ENCODE measurements at places on chromosomes 16 and 17. TPM values are rescaled to one million over a fixed set of nuclear protein-coding genes. Genes with fewer than 3 reads are reported as not detected.

Gene TBC1D3K
- total RNA-seq: not detected

GRCh38 chr16:89045181-89045815 is 48.4 kb upstream of the ACSF3 start:
- DNase-seq: no peak
- H3K27me3 ChIP-seq: no peaks in the 10 kb centered on the region
- H3K4me1 ChIP-seq: no peaks in the 10 kb centered on the region

GRCh38 chr17:19380481-19381301 is 2.4 kb downstream of the MAPK7 start:
- no peaks in the 10 kb centered on the region for H3K36me3 ChIP-seq
- peaks cover 23% of the 10 kb centered on the region for H3K4me1 ChIP-seq
- H3K27ac ChIP-seq: no peak overlapping the region
- no peak for DNase-seq

Gene GNGT2
- not detected for total RNA-seq

- DNase-seq: no peak
- no peaks in the 10 kb centered on the region for H3K36me3 ChIP-seq
- H3K27ac ChIP-seq: no peak overlapping the region
- H3K4me1 ChIP-seq: peaks cover 3% of the 10 kb centered on the region
- no peak overlapping the region for H3K4me3 ChIP-seq
Measured at GRCh38 chr16:70478912-70479341, 24.5 kb downstream of the FCSK start.

DNA sequence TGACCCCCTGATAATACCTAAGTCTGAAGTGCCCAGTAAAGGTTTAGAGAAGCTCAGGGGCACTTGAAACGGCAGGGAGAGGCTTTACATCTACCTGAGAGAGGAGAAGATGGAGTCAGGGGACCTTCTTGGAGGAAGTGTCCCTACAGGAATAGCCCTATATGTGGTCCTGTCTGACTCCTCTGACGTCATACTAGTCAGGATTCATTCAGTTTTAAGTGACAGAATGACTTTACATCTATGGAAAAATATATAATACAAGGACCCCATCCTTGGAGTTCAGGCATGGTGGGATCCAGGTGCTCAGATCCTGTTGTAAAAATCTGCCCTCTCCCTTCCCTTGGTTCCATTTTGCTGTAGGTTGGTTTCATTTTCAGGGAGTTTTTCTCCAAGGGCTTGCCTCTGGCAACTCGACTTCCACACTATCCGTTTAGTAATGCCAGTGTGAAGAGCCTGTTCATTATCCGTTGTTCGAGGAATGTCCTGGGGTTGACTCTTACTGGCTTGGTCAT is 205.6 kb downstream of the IRF8 start:
- no peak for DNase-seq
- H3K4me1 ChIP-seq: peaks cover 18% of the 10 kb centered on the region
- H3K27me3 ChIP-seq: no peaks in the 10 kb centered on the region
- no peak overlapping the region for H3K4me3 ChIP-seq

DNA sequence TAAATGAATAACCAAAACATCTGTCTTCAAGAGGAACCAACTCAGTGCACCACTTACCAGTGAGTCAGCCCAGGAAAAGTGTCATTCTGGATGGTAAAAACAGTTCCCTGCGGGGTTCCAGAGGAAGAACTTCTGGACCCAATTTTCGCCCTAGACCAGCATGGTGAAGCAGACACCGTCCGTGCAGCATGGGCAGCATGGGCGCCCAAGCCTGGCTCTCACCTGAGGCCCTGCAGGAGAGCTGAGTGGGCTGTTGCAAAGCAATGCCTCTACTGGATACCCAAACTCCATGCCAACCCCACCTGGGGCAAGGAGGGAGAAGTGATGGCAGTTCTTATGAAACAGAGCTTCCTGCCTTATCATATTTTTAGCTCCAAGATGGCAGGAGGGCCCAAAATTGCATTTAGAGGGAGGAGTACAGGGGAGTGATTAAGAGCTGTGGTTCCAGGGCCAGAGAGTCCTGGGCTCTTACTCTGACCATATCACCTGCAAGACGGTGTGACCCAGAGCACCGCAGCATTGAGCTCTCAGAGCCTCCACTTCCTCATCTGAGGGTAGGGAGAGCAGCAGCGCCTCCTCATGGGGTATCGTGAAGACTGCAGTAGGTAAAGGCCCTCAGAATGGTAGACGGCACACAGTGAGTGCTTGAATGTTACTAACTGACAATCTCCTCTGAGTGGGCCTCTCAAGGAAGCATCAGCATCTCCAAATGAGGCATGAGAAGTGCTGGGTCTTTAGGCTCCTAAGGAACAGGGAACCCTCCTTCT is 16.6 kb upstream of the INPP5K start:
- H3K27me3 ChIP-seq: no peaks in the 10 kb centered on the region
- no peak for DNase-seq
- no peak overlapping the region for H3K27ac ChIP-seq
- no peak overlapping the region for H3K4me3 ChIP-seq

GRCh38 chr17:19805006-19805405 is 56.9 kb upstream of the ALDH3A1 start:
- H3K36me3 ChIP-seq: no peaks in the 10 kb centered on the region
- DNase-seq: peak; percentile 5
- no peaks in the 10 kb centered on the region for H3K4me1 ChIP-seq
- H3K27ac ChIP-seq: peak overlapping the region; percentile 36

- H3K27me3 ChIP-seq: no peaks in the 10 kb centered on the region
- H3K4me3 ChIP-seq: no peak overlapping the region
- H3K27ac ChIP-seq: peak overlapping the region; percentile 14
- H3K36me3 ChIP-seq: no peaks in the 10 kb centered on the region
- H3K4me1 ChIP-seq: peaks cover 54% of the 10 kb centered on the region
Measured at GRCh38 chr17:74768763-74769114, 7.4 kb downstream of the NAT9 start.

Gene RND2
- 6.3 TPM for total RNA-seq

- no peak for DNase-seq
- no peak overlapping the region for H3K27ac ChIP-seq
- H3K4me3 ChIP-seq: no peak overlapping the region
- H3K27me3 ChIP-seq: no peaks in the 10 kb centered on the region
Measured at GRCh38 chr16:77496934-77497333, 62.1 kb upstream of the ADAMTS18 start.

Gene AATK
- total RNA-seq: 5.7 TPM

DNA sequence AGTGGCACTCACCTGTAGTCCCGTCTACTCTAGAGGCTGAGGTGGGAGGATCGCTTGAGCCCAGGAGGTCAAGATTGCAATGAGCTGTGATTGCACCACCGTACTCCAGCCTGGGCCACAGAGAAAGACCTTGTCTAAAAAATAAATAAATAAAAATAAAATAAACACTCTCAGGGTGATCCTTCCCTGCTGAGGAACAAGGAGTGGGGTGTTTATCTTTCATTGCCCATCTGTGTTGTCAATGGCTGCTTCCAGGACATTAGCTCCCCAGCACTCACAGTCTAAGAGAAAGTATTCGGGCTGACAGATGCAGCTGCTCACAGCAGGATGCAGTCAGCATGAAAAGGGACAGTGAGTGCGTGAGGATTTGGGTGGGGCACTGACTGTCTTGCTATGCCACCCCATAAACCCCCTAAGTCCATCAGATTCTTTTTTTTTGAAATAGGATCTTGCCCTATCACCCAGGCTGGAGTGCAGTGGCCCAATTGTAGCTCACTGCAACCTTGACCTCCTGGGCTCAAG is 31.3 kb upstream of the RBBP6 start:
- H3K4me3 ChIP-seq: no peak overlapping the region
- H3K27ac ChIP-seq: no peak overlapping the region
- no peaks in the 10 kb centered on the region for H3K36me3 ChIP-seq
- no peaks in the 10 kb centered on the region for H3K4me1 ChIP-seq
- no peak for DNase-seq

- peaks cover 4% of the 10 kb centered on the region for H3K4me1 ChIP-seq
- peak overlapping the region; percentile 57 for H3K27ac ChIP-seq
- H3K27me3 ChIP-seq: no peaks in the 10 kb centered on the region
- H3K4me3 ChIP-seq: no peak overlapping the region
- peak; percentile 37 for DNase-seq
Measured at GRCh38 chr16:77840673-77841501, 52.5 kb downstream of the VAT1L start.

Gene MT1G
- total RNA-seq: 64.1 TPM

GRCh38 chr16:86219655-86220445 is 290.5 kb upstream of the FOXF1 start:
- peaks cover 44% of the 10 kb centered on the region for H3K4me1 ChIP-seq
- H3K4me3 ChIP-seq: no peak overlapping the region
- H3K36me3 ChIP-seq: no peaks in the 10 kb centered on the region
- H3K27ac ChIP-seq: peak overlapping the region; percentile 89
- DNase-seq: peak; percentile 50
- H3K27me3 ChIP-seq: no peaks in the 10 kb centered on the region

Gene MPV17L
- 2.6 TPM for total RNA-seq

Gene DPEP3
- total RNA-seq: not detected

Gene PDILT
- not detected for total RNA-seq

GRCh38 chr16:89018282-89019158 is 41.5 kb upstream of the CBFA2T3 start:
- H3K27ac ChIP-seq: no peak overlapping the region
- DNase-seq: no peak
- H3K4me3 ChIP-seq: no peak overlapping the region
- no peaks in the 10 kb centered on the region for H3K4me1 ChIP-seq
- H3K36me3 ChIP-seq: no peaks in the 10 kb centered on the region

GRCh38 chr16:68232335-68232734 is 3.6 kb downstream of the ESRP2 start:
- no peak for DNase-seq
- peaks cover 32% of the 10 kb centered on the region for H3K4me1 ChIP-seq
- H3K36me3 ChIP-seq: no peaks in the 10 kb centered on the region
- H3K27me3 ChIP-seq: no peaks in the 10 kb centered on the region
- no peak overlapping the region for H3K27ac ChIP-seq

Gene LYRM9
- total RNA-seq: 9.0 TPM

- peak overlapping the region; percentile 58 for H3K27ac ChIP-seq
- no peaks in the 10 kb centered on the region for H3K27me3 ChIP-seq
- H3K4me1 ChIP-seq: peaks cover 48% of the 10 kb centered on the region
Measured at GRCh38 chr16:84725481-84726078, 25.8 kb downstream of the USP10 start.

GRCh38 chr17:42252597-42253550 is 23.3 kb downstream of the STAT5B start:
- no peaks in the 10 kb centered on the region for H3K36me3 ChIP-seq
- H3K4me1 ChIP-seq: no peaks in the 10 kb centered on the region
- no peaks in the 10 kb centered on the region for H3K27me3 ChIP-seq

Gene KRT33A
- total RNA-seq: not detected

- DNase-seq: no peak
- no peak overlapping the region for H3K4me3 ChIP-seq
- no peaks in the 10 kb centered on the region for H3K36me3 ChIP-seq
- H3K27me3 ChIP-seq: no peaks in the 10 kb centered on the region
- H3K4me1 ChIP-seq: peaks cover 6% of the 10 kb centered on the region
- H3K27ac ChIP-seq: no peak overlapping the region
Measured at GRCh38 chr16:85682516-85682915, 6.2 kb downstream of the GINS2 start.

- H3K27ac ChIP-seq: no peak overlapping the region
- H3K4me1 ChIP-seq: no peaks in the 10 kb centered on the region
- H3K36me3 ChIP-seq: no peaks in the 10 kb centered on the region
- H3K4me3 ChIP-seq: no peak overlapping the region
Measured at GRCh38 chr17:69561462-69561861, 147.0 kb downstream of the MAP2K6 start.

Gene SLC13A5
- 15.2 TPM for total RNA-seq

Gene TMC7
- total RNA-seq: 6.5 TPM

Gene KRTAP9-2
- total RNA-seq: not detected
